ENCODE measurements at places on chromosomes 2 and 18.

DNA sequence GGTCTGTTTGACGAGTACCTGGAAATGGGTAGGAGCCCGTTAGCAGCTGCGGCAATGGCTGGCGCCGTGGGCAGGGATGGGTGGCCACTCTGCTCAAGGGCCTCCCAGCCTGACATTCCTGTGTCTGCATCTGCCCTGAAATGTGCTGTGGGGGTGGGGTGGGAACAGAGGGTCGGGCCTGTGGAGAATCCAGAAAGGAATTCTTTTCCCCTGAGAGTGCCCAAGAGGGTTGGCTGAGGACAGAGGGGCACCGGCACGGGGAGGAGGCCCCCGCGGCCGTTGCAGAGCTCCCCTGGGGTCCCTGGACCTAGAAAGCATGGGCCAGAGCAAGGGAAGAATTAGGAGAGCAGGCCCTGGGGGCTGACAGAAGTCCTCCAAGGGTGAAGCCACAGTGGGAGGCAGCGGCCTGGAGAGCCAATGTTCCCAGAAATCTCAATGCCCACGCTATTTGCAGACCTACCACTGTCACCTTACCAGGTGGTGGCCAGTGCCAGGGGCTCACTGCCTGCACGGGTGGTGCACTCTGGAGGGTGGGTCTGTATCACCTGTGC is 27.8 kb downstream of the ANO7 start:
- no peak for DNase-seq

DNA sequence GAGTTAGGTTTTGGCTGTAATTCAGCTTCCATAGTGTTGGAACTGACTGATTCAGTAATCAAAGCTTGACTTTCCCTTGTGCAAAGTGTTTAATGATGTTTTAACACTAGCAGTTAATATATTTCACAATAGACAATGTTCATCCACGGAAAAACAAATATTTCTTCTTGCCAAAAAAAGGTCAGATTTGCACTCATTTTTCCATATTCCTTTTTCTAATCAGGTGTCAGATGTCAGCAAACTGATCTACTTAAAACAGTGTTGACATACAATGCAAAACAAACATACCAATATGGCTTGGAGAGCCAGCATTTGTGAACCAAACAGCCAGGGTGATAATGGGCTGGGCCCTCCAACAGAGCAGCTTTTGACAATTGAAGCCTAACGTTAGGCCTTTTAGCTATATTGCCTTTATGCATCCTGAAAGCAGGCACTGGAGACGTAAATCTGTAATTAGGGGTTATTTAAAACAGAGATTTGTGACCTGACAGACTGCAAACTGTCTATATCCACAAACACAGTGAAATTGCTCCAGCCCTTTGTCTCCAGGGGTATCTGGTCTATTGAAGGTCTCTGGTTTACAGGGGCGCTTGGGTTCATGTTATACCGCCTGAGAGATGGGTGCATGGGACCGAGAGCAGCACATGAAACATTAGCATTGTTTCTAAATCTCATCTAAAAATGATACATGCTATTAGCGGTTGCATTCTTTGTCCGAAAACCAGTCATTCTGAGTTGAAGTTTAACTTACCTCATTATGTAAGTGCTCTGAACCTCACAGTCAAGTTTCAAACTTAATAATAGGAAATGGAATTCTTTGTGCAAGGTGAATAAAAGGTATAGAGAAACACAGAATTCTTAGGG is 7.1 kb upstream of the CDCA7 start:
- DNase-seq = no peak

- DNase-seq = no peak
Measured at GRCh38 chr2:240789051-240789453, 31.0 kb downstream of the KIF1A start.

DNA sequence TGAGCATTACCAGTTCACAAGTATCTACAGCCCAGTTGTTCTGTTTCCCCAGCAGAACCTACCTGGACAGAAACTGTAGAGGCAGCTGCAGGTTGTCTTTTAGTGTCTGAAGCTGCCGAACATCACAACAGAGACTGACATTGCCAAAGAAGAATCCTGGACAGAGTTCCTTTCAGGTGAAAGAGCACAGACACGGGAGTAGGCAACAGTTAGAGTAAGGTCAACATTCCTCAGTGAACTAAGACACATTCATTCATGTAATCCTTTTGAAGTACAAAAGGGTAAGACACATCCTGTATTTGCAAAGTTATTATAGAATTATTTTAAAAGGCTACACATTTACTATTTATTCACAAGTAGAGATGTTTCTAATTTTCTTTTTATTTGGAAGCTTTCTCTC is 14.3 kb downstream of the NPC1 start:
- DNase-seq = no peak

GRCh38 chr2:70830366-70830765 is 5.2 kb downstream of the CD207 start:
- DNase-seq = peak; percentile 57

DNA sequence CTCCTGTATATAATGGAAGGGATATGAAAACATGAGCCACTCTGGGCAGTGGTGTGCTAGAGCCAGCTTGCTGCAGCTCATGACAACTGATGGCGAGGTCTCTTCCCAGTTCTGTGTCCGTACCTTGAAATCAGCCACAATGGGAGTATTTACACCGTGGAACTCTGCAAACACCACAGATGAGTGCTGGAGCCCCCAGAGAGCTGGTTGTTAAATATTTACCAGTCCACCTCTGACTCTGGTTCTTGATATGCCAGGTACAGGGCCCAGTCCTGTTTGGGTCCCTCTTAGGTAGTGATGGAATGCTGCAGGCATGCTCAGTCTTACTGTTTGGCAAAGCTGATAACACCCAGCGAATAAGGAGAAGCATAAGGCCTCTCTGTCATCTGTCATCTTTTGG is 116.1 kb upstream of the GLI2 start:
- DNase-seq = no peak

DNA sequence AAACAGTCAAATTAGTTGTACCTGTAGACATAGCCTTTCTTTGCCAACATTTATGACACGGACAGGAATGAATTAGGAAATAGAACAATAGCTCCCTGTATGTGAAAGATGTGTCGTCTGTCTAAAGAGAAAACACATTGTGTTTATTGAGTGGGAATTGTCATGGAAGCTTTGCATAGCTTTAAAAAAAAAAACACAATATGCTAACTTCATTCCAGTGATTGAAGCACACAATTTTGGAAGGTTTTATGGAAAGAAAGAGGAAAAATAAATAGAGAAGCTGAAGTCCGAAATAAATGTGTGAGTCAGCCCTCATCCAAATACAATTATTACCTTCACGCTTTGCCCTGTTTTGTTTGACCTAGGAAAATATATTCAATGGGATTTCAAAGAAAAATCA is 1095.7 kb downstream of the TSN start:
- DNase-seq = peak; percentile 56

GRCh38 chr2:43136876-43137275 is 89.5 kb downstream of the ZFP36L2 start:
- no peak for DNase-seq

- no peak for DNase-seq
Measured at GRCh38 chr2:169461143-169461542, 18.2 kb upstream of the BBS5 start.

- DNase-seq = peak; percentile 39
Measured at GRCh38 chr18:48833701-48834412, 116.9 kb downstream of the SMAD7 start.

GRCh38 chr2:10707831-10708230 is 13.6 kb upstream of the ATP6V1C2 start:
- DNase-seq = no peak

DNA sequence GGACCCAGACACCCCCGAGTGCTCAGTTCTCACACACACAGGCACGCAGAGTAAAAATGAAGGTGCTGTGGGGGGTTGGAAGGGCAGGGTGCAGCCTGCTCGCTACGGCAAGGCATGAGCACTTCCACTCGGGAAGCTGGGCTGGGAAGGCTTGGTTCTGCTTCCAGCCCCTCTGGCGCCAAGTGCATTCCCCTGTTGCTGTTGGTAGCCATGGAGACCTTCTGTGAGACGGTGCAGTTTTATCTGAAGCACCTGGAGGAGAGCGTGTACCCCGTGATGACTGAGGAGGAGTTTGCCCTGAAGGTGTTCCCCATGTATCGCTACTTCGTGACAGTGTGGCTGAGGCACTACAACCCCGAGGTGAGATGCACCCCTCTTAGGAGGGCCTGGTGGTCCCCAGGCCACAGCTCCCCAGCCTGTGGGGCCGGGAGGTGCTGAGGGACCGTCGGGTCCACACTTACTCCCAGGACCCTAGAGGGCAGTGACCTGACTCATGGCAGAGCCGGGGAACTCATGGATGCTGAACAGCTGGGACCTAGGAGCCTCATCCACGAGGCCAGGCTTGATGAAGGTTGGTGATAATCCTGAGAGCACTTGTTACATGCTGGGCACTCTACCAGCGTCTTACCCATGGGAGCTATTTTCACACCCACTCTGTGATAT is 15.5 kb downstream of the MROH2A start:
- DNase-seq = no peak

- no peak for DNase-seq
Measured at GRCh38 chr2:24220554-24221291, 45.9 kb downstream of the FAM228A start.

GRCh38 chr2:182824056-182824766 is 42.2 kb downstream of the FRZB start:
- DNase-seq = no peak

DNA sequence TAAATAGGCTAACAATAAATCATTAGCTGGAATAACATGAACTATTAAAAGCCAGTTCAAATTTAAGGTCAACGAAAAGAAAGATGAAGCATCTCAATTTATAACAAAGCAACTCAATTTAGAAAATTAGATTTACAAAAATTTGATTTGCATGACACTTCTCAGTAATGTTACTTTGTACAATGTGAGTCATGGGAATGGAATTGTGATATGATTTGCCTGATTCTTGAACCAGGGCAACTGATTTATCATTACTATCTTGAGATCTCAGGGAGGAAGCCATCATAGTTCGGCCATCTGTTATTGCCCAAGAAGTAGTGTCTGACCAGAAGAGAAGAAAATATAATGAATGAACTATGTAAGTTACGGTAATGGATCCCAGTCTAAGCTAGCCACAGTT is 193.1 kb downstream of the RIT2 start:
- DNase-seq = no peak

- DNase-seq = no peak
Measured at GRCh38 chr2:151670346-151670745, 63.9 kb downstream of the NEB start.

- DNase-seq = peak; percentile 15
Measured at GRCh38 chr2:147135376-147135775, 709.5 kb upstream of the ACVR2A start.

- no peak for DNase-seq
Measured at GRCh38 chr2:148658807-148659722, 14.5 kb downstream of the EPC2 start.

GRCh38 chr2:146392186-146392585 is 1452.6 kb upstream of the ACVR2A start:
- no peak for DNase-seq

- no peak for DNase-seq
Measured at GRCh38 chr2:227222292-227222691, 57.9 kb downstream of the COL4A3 start.

DNA sequence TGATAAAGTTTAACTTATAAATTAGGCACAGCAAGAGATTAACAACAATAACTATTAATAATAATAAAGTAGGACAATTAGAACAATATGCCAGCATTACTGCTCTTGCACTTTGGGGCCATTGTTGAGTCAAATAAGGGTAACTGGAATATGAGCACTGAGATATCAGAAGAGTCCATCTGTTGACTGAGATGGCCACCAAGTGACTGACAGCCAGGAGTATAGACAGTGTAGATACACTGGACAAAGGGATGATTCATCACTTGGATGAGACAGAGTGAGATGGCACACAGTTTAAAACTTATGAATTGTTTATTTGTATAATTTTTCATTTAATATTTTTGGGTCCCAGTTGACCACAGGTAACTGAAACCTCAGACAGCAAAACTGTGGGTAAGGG is 20.0 kb downstream of the NAB1 start:
- no peak for DNase-seq

GRCh38 chr2:240948905-240949790 is 43.0 kb downstream of the CROCC2 start:
- DNase-seq = no peak

- peak; percentile 76 for DNase-seq
Measured at GRCh38 chr2:29309090-29310029, 194.1 kb downstream of the CLIP4 start.

GRCh38 chr18:54278615-54279014 is 9.3 kb downstream of the POLI start:
- no peak for DNase-seq

GRCh38 chr2:128304330-128304714 is 14.3 kb downstream of the HS6ST1 start:
- DNase-seq = no peak

DNA sequence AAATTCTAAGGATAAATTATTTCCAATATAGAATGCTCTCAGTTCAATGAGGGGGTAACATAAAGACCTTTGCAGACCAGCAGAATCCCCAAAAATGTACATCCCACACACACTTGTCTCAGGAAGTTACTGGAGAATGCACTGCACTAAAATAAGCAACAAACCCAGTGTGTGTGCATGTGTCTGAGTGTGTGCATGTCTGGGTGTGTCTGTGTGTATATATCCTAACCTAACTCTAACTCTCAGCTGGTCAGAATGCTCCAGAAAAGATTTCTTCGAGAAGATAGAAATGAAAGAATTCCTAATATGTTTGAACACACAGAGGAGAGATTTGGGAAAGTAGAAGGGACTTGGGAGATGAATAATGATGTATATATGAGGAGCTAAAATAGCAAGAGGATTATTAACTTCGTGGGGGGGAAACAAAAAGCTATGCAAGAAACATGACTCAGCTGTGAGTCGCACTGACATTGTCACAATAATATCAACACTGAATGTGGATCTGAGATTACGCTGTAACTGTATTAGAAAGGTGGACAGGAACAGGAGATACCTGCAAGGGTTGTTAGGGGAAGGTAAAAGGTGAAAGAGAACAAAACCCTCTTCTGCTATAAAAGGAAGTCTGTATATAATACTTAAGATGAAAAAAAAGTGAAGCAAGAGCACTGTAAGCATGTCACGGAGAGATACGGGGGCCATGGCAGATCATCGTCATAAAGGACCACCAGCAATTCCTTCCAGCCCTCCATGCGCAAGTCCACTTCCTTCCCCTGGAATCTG is 11.1 kb downstream of the COLEC12 start:
- no peak for DNase-seq

- DNase-seq = no peak
Measured at GRCh38 chr2:204655101-204655500, 109.8 kb downstream of the PARD3B start.

- no peak for DNase-seq
Measured at GRCh38 chr2:206202446-206202845, 42.8 kb downstream of the EEF1B2 start.

Data from tongue (tissue), 3 donors.